Stimulated activated CD4-positive, alpha-beta T cell treated with anti-CD3 and anti-CD28 coated beads, Interleukin-2, amount 100 ng/mL, for 24 hours (primary cell): ENCODE measurements at places on chromosomes 13 and 19.

GRCh38 chr13:77466753-77467422 lies 68.6 kb upstream of the SCEL start:
- DNase-seq = no peak

GRCh38 chr13:110426735-110427134 lies 119.7 kb downstream of the COL4A2 start:
- DNase-seq = no peak

DNA sequence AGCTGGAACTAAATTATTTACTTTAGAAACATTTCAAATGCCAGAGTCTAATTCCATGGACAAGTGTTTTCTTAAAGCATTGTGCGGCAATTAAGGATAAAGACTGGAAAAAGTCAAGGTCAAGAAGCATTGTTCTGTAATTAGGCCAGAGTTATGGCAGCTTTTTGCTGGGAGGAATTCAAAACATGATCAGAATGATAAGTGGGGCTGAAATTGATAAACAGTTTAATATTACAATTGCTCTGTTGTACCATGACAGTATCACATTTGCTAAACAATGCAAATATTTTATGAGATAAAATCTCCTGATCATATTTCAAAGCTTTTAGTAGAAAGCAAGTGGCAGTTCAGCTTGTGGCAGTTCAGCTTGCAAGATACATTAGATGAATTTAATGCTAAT lies 513.7 kb downstream of the GPC6 start:
- no peak for DNase-seq

DNA sequence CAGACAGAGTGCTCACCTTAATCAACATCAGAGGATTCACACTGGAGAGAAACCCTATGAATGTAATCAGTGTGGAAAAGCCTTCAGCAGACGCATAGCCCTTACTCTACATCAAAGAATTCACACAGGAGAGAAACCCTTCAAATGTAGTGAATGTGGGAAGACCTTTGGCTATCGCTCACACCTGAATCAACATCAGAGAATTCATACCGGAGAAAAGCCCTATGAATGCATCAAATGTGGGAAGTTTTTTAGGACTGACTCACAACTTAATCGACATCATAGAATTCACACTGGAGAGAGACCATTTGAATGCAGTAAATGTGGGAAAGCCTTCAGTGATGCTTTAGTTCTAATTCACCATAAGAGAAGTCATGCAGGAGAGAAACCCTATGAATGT lies 18.3 kb downstream of the ZNF527 start:
- no peak for DNase-seq

DNA sequence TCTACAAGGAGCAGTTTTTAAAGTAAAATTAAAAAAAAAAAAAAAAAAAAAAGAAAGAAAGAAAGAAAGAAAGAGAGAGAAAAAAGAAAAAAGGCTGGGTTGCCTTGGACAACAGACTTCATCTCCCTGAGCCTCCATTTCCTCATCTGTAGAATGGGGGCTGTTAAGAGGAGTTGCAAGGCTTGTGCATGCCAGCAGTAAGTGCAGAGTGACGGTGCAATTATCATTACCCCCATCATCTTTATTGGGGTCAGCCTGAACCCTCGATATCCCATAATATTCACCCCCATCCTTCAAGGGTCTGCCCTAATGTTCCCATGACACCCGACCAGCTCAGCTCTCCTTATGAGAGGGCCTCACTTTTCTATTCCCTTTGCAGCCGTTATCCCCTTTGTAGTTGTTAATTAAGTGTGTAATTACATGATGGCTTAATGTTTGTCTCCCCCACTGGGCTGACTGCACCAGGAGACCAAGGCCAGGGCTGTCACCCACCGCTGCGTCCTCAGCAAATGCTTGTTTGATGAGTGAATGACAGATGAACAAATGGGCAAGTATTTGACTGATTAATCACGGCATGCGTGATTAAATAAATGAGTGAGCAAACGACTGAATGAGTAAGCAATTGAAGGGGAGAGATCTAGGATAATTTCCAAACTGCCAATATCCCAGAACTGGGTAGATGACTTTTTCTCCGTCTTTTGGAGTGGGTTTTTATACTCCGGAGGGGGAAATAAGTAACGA lies 10.1 kb downstream of the FOSB start:
- DNase-seq = peak; percentile 42

DNA sequence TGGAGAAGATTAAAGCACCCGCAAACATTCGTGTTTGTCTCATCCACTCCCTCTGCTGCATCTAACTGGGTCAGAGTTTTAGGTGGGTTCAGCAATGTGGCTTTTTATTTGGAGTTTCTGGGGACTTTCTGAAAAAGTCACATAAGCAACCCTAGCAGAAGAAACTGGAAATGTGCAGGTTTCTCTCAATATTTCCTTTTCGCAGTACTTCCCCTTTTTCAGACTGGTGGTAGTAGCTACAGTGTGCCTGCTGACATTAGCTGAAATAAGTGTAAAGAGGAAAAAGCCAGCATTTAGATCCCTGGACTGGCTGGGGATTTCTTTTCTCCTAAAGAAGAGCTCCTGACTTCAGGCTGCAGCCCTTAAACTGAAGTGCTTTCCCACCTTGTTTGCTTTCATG lies 15.9 kb upstream of the OLFM4 start:
- no peak for DNase-seq
